Retinal pigment epithelial cell (primary cell): ENCODE measurements at places on chromosomes 2 and 18.

- DNase-seq = no peak
These were observed 85.9 kb downstream of the EIPR1 start for GRCh38 chr2:3291750-3292149.

DNA sequence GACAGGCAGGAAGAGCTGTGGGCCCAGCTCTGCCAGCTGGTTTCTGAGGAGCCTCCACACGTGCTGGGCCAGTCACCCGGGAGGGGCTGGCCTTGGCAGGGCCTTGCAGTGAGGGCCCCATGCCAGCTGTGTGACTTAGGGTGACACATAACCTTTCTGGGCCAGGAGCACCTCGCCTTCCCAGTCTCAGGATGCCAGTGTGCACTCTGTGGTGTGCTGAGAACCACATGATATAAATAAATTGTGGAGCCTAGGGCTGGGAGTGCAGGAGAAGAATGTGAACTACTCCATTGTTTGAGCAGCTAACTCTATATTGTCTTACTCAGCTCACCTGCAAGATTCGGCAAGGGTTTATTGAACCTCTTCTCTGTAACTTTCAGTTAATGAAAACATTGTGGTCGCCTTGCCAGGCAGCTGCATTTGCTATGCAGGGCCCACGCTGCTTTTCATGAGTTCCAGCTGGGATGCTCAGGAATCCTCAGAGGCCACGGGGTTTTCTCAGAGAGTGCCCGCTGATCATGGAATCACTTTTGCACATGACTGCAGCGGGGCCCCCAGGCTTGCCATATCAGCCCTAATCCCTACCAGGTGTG, 222.3 kb downstream of the SH3RF3 start:
- DNase-seq = peak; percentile 9

GRCh38 chr18:74148543-74149070, 284 bp downstream of the TIMM21 start:
- DNase-seq = no peak

DNA sequence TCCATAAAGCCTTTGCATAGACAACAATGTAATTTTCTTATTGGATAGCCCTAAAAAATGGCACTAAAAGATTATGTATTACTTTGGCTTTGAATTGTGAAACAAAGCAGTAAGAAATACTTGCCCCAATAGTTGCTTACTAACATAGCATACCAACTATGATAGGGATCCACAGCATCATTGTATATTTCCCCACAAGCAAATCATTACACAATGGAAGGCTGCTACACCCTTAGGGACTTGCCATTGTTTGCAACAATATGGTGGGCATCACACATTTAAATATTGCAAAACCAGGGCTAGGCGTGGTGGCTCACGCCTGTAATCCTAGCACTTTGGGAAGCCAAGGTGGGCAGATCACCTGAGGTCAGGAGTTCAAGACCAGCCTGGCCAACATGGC, 74.4 kb downstream of the CACNB4 start:
- no peak for DNase-seq

- no peak for DNase-seq
These were observed 19.2 kb downstream of the PMAIP1 start for GRCh38 chr18:59918997-59919396.

DNA sequence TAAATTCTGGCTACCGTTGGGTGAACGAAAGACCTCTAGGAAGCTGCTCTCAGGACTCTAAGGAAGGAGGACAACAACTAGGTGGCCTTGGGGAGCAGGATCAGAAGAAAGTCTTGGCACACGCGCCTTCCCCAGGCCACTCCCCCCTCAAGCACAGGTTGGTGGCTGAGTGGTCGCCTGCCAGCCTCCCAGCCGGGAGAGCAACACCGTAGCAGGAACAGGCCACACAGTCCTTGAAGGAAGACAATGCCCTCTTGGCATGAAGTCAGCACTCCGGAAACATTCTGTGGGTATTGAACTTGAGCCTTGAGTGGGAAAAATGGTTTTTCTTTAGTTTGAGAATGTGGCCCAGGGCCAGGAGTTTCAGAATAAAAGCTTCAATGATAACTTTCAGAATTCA, 87.4 kb upstream of the AGAP1 start:
- DNase-seq = no peak

GRCh38 chr2:107737756-107738155, 88.9 kb upstream of the RGPD4 start:
- no peak for DNase-seq

DNA sequence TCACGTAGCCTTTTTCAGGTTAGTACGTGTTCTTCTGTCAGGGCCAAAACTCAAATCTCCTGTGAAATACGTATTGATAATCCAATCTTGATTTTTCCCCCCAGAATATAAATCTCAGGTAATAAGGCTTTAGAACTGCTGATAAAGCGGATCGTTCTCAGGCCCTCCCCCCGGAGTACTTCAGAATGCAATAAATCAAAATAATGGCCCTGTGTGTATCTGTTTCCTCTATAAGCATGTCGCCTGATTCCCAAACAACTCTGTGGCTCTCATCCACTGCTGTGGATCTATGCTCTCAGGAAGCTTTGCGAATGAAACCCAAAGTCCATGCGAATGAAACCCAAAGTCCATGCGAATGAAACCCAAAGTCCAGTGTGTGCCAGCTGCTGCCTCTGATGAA, 49.4 kb downstream of the IMPA2 start:
- DNase-seq = no peak

DNA sequence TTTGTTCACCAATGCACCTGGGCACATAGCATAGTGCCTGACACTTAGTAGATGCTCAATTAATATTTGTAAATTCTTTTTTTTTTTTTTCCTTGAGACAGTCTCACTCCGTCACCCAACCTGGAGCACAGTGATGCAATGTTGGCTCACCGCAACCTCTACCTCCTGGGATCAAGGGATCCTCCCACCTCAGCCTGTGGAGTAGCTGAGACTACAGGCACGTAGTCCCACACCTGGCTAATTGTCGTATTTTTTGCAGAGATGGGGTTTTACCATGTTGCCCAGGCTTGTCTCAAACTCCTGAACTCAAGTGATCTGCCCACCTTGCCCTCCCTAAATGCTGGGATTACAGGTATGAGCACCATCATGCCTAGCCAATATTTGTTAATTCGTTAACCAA, 23.2 kb upstream of the LPIN2 start:
- DNase-seq = no peak
